CD14-positive monocyte (primary cell): ENCODE measurements at places on chromosomes 12 and 14. TPM values are rescaled to one million over a fixed set of nuclear protein-coding genes. Genes with fewer than 3 reads are reported as not detected.

Gene KCNJ8
- polyA plus RNA-seq, result not detected in 2 replicates

Gene TMEM229B
- polyA plus RNA-seq, result 10.2 and 21.6 TPM in 2 replicates

Gene LRRC10
- not detected for polyA plus RNA-seq

Gene DNAI7
- not detected in 2 replicates for polyA plus RNA-seq

Gene LBHD2
- polyA plus RNA-seq, result not detected in 2 replicates

Gene CTSG
- 0.40 TPM for polyA plus RNA-seq

Gene FAR2
- polyA plus RNA-seq, result 8.8 and 14.8 TPM in 2 replicates

Gene IFNG-AS1
- not detected in 2 replicates for polyA plus RNA-seq

Gene PGF
- polyA plus RNA-seq, result not detected

Gene AQP2
- not detected in 2 replicates for polyA plus RNA-seq

Gene PROX2
- polyA plus RNA-seq, result not detected

Gene DHRS2
- polyA plus RNA-seq, result not detected in 2 replicates

Gene RIMKLB
- polyA plus RNA-seq, result 1.2 TPM

Gene SDR9C7
- not detected in 2 replicates for polyA plus RNA-seq

Gene TSPAN8
- polyA plus RNA-seq, result not detected
